ENCODE measurements at places on chromosomes 5 and 9. TPM values are rescaled to one million over a fixed set of nuclear protein-coding genes. Genes with fewer than 3 reads are reported as not detected.
A peak's percentile ranks its signal among the peaks of the same experiment; 100 is the strongest.

GRCh38 chr9:115391168-115391825 lies 273.3 kb upstream of the TNC start:
- DNase-seq: no peak

- DNase-seq: no peak
These were observed 12.7 kb upstream of the SVEP1 start for GRCh38 chr9:110592044-110592830.

DNA sequence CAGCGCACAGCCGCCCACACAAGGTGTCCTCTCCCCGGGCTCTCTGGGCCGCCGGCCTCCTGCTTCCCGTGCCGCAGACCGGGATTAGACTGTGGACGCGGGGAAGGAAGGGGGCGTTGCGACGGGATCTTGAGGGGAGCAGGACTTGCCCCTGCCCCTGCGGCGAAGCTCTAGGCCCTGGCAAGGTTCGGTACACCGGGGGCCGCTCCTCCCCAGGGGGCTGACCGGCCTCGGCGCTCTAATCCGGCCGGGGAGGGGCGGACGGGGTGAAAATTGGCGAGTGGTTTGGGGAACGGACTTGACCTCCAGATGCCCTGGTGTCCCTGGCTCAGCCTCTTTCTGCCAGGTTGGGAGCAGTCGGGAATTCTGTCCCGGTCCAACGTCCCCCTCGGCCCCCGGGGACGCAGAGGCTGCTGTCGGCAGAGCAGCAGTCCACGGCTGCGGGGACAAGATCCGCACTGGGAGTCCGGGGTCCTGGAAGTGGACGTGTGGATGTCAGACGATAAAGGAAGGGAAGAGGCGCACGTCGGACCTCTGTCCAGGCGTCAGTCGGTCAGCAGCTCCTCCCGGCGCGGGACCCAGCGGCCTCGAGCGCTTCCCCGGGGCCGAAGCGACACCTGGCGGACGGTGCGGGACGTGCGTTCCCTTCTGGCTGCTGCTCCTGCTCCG lies 1.9 kb upstream of the CNTFR start:
- DNase-seq: peak; percentile 85

DNA sequence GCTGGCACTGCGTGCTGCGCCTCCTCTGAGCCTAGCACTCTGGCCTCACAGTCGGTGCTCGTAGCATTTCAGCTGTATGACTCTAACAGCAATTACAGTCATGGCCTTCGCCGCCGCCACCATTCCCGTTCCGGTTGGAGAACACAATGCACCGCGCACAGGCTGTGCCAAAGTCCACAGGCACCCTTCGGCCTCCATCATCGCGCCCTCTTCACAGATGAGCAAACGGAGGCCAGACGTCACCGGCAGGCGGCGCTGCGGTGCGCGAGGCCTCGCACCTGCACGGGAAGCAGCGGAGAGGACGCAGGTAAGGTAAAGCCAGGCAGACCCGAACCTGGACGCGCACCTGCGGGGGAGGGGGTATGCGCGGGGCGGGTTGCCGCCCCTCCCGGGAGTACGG lies 128.9 kb downstream of the BARX1 start:
- no peak for DNase-seq

DNA sequence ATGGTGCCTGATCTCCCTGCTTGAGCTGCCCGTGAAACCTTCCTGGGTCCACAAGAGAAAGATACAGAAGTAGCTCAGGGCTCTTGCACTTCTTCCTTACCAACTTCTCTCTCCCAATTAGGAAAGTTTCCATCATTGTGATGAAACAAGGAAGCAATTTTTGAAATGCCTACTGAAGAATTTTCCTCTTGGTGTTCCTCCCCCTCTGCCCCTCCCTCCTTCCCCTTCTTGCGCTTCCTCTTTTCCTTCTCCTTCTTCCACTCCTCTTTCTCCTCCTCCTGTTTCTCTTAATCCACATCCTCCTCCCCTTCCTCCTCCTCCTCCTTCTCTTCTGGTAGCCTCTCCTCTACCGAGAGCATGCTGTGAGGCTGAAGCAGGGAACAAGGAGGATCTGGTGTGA lies 36.3 kb upstream of the OTULINL start:
- no peak for DNase-seq

GRCh38 chr5:85148701-85149100 lies 764.0 kb upstream of the EDIL3 start:
- DNase-seq: no peak

DNA sequence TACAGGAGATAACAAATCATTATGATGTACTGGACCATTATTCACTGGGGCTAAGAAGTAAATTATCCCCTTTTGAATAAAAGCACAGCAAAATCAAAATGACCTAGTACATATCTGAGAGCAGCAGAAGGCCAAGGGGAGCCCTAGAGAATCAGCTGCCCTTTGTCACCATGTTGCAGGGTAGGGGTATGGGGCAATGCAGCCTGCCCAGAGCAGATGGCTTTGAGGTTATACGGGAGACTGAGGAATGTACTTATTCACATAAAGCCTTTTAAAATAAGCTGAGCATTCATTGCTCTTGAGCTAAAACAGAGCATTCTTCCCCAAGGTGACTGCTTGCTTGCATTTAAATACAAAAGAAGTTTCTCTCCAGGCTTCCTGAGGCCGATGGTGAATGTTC lies 2.6 kb upstream of the TNFAIP8 start:
- no peak for DNase-seq

- no peak for DNase-seq
These were observed 124.9 kb downstream of the TMEM167A start for GRCh38 chr5:82952326-82952725.

- DNase-seq: no peak
These were observed 6.9 kb downstream of the PCDHGA12 start for GRCh38 chr5:141437221-141437620.

DNA sequence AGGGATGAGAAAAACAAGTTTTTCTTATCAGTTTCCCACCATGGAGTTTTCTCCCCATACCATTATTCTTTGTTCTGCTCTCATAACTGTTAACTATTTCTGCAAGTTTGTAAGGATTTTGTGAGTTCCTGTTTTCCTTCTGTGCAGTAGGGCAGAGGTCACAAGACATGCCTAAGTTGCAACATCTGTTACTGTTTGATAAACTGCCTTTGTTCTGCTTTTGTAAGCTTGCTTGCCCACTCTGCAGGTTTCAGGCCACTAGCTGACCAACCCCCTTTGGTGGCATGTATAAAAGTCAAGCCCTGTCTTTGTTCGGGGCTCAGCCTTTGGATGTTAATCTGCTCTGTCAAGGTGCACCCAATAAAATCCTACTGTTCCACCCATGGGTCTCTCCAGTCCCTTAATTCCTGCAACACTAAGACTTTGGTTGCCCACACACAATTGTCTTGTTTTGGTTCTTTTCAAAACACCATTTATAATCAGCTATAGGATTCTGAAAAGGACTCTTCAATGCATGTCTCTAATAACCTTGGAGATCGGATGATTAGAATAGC lies 545.4 kb downstream of the CDH9 start:
- no peak for DNase-seq

DNA sequence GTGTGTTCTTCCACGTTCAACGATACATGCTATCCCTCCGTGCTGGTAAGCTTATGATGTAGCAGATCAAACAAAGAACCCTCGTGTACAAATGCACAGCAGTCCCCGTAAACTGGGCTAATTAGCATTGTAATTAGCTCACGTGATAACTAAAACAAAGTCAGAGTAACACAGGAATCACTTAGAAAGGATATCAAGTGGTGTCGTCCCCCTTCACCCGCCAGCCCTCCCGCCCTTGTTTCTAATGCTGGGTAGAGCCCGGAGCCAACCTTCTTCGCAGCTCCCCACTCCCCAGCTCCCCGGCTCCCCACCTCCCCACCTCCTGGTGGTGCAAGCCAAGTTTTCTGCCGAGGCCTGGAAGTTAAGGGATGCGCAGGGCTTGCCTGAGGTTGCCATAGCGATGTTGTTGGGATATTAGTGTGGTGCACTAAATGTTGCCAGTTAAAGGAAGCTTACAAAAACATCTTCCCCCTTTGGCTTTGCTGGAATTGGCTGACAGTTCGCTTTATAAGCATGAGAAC lies 357.9 kb upstream of the CCNH start:
- DNase-seq: no peak

DNA sequence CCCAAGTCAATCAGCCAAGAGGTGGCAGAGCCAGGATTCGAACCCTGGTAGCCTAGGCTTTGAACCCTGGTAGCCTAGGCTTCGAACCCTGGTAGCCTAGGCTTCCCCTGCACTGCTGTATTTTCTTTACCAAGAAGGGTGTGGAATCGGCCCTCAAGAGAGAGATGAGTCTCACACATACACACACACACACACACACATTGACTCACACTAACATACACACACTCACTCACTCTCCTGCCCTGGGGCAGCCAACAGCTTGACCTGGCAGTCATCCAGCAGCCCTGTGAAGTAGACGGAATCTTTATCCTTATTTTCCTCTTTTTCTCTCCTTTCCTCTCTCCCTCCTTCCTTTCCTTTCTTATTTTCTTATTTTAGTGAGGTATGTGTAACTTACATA lies 55.4 kb upstream of the RPL26L1 start:
- no peak for DNase-seq

DNA sequence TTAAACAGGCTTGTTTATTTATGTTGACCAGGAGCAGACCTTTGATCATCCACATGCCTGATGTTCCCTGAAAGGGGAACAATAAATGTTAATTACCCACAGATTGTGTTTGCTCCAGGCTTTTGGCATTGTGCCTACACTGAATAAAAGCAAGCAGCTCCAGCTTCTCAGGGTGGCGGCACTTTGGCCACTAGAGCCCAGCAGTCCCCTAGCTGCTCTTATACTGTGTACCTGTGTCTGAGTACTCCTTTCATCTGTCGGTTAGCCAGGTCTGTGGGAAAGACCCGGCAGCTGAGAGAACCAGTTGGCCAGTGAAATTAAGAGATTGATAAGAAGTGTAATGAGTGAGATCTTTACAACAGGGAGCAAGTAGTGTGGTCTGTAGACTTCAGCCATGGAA lies 254.8 kb upstream of the FTMT start:
- no peak for DNase-seq

- no peak for DNase-seq
These were observed 2.4 kb downstream of the ZDHHC12 start for GRCh38 chr9:128721487-128722010.

- DNase-seq: no peak
These were observed 96.2 kb downstream of the CHSY3 start for GRCh38 chr5:130000460-130000859.

DNA sequence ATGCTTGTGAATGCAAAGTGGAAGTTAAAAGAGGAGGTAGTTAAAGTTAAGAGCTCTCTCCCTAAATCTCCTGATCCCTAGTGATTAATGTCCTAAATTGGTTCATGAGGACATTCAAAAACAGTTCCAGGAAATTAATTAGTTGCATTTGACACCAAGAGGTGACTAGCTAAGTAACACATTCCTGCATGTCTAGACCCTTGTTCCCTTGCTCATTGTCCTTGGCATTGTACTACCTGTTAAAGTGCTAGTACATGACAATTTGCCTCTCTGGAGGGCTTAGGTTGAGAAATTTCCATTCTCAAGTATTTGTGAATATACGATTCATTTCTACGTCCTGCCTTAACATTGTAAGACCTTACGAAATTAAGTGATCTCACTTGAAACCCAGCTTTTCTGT lies 278.6 kb upstream of the CDH10 start:
- DNase-seq: no peak

GRCh38 chr5:168603746-168604145 lies 24.6 kb upstream of the PANK3 start:
- DNase-seq: no peak

DNA sequence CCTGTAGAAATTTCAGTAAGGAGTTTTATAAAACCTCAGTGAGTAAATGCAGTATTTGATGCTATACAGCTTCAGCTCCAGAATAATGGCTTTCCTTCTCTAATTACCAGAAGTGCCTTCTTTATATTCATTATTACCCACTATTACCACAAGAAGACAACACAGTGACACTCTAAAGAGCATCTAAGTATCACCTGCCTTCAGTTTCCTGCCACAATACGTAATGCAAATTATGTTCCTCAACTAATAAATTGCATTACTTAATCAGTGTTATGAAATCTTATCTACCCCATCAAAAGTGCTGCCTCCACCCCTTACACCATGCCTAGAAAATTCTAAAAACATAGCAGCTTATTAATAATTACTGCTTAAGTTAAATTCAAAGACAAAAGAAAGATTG lies 91.9 kb downstream of the TRPM6 start:
- DNase-seq: no peak

DNA sequence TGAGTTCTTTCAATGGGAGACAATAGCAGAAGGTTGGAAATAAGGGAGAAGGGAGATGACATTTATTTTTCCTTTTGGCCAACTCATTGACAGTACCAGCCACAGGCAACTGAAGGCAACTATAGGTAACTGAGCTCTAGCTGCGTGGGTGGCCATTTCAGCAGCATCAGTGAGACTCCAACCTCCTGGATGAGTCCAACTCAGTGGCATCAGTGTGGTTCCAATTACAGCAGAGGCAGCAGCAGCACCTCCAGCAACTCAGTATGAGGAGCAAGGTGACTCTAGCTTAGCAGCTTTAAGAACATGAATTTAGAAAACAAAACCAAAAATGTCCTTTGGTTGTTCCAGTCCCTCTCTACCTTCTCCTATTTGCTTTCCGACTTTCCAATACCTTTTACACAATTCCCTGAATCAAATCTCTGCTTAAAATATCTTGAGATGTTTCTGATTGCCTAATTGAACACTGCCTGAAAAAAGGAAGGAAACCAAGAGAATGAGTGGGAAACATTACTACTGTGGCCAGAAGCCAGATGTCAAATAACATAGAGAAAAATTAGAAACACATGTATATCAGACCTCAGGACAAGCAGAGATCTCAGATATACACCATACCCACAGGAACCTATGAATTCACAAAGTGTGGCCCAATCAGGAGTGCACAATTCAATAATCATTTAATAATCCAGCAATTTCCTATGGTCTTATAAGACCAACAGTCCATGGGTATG lies 166.5 kb upstream of the RORB start:
- DNase-seq: no peak

DNA sequence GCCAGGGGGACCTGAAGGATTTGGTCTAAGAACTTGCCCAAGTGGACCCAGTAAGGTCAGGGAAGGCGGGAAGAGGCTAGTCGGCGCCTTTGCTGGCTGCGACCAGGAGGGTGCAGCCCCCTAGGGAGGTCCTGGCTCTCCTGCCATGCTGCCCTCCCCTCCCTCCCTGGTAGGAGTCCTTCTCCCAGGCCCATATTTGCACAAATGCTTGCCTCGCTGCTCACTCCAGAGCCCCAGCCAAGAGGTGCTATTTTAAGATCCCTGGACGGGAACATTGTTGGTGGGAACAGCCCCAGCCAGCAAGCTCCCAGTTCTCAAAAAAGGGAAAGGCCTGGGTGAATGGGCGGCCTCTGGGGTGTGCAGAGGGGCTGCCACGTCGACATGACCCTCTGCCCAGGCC lies 4.3 kb upstream of the IL17B start:
- DNase-seq: peak; percentile 52

- peak; percentile 68 for DNase-seq
These were observed 41.4 kb downstream of the GLRX start for GRCh38 chr5:95781101-95781583.

Gene STK32A
- total RNA-seq: 0.75 TPM

Gene CDKN2B
- total RNA-seq: 5.2 TPM

Gene LURAP1L
- 1.4 TPM for total RNA-seq

Gene SET
- 206 TPM for total RNA-seq

Gene TMEM215
- total RNA-seq: not detected

Gene ANKRD33B
- 33.0 TPM for total RNA-seq

Gene GPR150
- not detected for total RNA-seq

Data from heart right ventricle (tissue), 16 donors.